ENCODE measurements at places on chromosomes 13 and 19.

- DNase-seq: no peak
These were observed 694.3 kb upstream of the SGCG start for GRCh38 chr13:22486490-22486889.

DNA sequence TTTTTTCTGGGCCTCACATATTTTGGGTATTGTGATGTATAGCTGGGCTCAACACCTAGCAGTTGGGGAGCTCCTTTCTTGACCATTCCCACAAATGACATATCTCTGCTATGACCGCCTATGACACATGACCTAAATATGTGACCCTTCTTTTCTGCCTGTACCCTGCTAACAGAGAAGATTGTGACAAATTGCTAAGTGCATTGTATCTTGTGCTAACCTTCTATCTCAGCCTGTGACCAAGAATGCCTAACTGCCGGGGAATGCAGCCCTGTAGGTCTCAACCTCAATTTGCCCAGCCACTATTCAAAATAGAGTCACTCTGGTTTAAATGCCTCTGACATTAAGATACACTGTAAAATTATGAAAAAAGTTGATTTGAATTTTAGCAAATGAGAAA, 6.8 kb upstream of the ZNF429 start:
- no peak for DNase-seq

DNA sequence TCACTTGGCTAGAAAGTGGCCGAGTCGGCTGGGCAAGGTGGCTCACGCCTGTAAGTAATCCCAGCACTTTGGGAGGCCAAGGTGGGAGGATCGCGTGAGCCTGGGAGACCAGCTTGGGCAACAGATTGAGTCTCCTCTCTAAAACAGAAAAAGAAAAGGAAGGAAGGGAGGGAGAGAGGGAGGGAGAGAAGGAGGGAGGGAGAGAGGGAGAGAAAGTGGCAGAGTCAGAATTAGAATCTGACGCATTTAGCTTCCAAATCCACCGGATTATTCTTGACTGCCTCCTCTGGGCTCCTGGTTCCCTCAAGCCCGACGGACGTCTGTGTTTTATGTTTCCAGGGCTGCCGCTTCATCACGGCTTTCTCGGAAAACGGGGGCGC, 22.5 kb downstream of the LRFN3 start:
- DNase-seq: no peak

DNA sequence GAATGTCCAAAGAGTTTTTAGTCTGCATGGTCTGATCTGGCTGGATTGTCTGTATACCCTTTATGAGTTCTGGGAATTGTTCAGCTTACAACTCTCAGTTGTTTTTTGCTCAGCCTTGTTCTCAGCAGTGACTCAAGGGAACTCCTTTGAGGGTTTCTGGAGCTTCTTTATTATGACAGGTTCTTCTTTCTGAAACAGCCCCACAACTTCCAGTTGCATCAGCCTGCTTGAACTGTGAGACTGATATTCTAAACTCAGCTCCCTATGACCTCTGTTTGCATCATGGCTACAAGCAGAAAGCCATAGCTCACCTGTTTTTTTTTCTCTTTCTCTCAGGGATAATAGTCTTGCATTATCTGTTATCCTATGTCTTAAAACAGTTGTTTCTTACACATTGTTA, 85.0 kb downstream of the TDRD3 start:
- DNase-seq: no peak

- DNase-seq: peak; percentile 4
These were observed at the start of gene ZNF426 for GRCh38 chr19:9538183-9539058. Gene ZNF426, minus strand, starts transcription at chr19:9538645. Its CDS starts 2,413 bp downstream, at chr19:9536232.

DNA sequence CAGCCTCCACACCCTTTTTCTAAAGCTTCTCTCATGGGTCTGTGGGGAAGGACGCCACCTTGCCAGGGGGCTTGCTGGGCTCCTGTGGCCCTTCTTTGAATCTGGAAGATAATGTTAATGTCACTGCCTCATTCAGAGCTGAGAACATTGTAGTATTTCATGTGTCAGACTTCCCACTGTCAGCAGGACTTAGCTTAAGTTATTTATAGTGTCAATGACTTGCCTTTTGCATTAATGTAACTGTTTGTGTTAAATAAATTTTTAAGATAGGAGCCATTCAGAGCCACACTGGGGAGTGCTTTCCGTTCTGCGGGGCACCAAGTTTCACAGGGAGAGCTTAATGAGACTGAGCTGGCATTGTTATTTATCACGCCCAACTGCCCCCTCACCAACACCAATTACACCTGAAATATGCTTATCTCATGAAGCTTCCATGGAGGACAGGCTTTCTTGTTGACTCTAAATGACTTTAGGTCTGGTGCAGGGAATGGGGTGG, 226.9 kb upstream of the UBL3 start:
- no peak for DNase-seq

Measured in NCI-H1417 treated with DMSO at 0.1 percent for 48 hours (cell line).